Hematopoietic multipotent progenitor cell treated with erythropoietin and hydrocortisone succinate and interleukin-3 and kit ligand, for 17 days (in vitro differentiated cells): ENCODE measurements at places on chromosomes 4 and X.

DNA sequence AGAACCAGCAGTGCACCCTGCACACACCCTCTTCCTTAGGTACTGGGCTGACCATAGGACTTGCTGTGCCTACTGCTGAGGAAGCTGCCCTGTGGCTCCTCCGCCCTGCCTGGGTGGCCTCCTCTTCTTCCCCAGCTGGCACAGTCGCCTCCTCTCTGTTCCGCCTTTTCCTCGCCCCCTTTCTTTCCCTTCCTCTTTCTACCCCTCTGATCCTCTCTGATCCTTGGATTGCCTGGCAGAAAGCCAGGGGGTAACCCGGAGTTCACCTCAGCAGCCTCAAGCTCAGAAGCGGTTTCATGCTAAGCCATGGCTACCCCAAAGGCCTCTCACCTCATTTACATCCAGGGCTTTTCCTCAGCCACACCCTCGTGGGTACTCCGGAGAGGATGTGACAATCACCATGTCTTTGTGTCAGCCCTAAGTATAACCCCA lies 136.2 kb downstream of the SMIM20 start:
- DNase-seq: no peak

GRCh38 chr4:179671609-179672008 lies 2229.4 kb upstream of the AGA start:
- no peak for DNase-seq

DNA sequence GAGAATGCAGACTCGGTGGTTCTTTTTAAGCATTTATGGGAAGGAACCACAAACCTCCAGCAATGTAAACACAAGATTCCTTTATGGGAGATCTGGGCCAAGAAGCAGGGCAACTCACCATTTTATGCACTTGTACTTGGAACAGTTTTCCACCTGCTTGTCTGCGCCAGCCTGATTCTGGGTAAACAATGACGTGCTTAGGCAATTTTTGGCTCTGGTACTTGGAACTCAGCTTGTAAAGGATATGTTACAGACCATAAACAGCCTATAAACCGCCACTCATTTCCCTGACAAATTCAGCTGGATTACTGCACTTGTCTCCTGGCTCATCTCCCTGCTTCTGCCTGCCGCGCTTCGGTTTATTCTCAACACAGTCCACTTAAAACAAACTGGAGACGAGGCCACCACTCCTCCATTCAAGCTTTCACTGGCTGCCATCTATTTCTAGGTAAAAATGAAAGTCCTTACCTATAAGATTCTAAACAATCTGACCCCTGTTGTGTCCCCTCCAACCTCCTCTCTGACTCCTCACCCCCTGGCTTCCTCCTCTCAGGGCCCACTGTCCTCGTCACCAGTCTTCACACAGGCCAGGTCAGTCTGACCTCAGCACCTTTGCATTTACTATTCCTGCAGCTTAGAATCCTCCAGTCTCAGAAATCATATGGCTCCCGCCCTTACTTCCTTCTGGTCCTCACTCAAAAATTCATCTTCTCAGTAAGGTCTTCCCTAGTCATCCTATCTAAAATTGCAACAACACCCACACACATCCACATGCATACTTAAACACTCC lies 205.9 kb upstream of the GALNT7 start:
- no peak for DNase-seq

GRCh38 chr4:52126966-52127365 lies 75.9 kb downstream of the SPATA18 start:
- no peak for DNase-seq

GRCh38 chrX:135346975-135347374 lies 37.7 kb downstream of the ETDC start:
- DNase-seq: no peak

DNA sequence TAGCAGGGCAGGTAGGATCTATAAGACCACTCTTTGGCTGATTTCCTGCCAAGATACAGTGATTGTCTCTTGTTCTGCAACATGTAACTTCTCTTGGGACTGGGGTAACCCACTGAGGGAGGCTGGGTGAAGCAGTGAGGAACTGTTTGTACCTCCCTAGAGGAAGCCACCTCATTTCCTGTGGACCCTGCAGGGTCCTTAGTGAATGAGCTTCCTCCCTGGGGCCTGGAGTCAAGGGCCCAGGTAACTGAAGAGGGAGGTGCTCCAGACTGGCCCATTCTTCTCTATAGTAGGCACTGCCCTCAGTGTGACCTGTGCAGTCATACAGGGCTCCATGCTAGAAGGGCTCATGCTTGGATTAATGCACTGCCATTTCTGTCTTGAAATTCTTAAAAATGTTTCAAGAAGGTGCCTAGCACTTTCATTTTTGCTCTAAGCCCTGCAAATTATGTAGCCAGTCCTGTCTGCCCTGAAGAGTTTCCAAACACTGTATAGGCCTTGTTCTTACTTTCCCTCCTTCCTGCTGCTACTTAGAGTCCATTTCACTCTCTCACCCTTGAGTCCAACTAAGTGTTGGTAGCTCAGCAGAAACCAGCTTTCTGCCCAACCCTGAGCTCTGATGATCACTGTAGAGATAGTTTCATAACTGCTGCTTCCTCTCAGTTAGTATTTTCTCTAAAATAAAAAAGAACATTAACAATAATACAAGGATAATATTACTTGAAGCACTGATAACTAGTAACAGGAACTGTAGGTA lies 8.5 kb upstream of the GRIA3 start:
- DNase-seq: no peak

GRCh38 chrX:63281465-63281864 lies 69.7 kb downstream of the SPIN4 start:
- DNase-seq: no peak

- no peak for DNase-seq
Measured at GRCh38 chr4:15434676-15435075, 6.8 kb downstream of the C1QTNF7 start.

- DNase-seq: no peak
Measured at GRCh38 chr4:80036949-80037685, 35.9 kb downstream of the ANTXR2 start.

DNA sequence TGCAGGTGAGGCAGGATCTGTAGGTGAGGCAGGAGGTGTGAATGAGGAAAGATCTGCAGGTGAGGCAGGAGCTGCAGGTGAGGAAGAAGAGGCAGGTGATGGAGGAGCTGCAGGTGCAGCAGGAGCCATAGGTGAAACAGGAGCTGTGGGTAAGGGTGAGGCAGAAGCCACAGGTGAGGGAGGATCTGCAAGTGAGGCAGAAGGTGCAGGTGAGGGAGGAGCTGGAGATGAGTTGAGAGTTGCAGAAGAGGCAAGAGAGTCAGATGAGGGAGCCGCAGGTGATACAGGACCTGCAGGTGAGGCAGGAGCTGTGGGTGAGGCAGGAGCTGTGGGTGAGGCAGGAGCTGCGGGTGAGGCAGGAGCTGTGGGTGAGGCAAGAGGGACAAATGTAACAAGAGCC lies 27.1 kb upstream of the PNMA3 start:
- no peak for DNase-seq

GRCh38 chr4:54090804-54091623 lies 8.9 kb upstream of the GSX2 start:
- DNase-seq: no peak

- no peak for DNase-seq
Measured at GRCh38 chr4:140754918-140755773, 1.0 kb downstream of the TBC1D9 start.

DNA sequence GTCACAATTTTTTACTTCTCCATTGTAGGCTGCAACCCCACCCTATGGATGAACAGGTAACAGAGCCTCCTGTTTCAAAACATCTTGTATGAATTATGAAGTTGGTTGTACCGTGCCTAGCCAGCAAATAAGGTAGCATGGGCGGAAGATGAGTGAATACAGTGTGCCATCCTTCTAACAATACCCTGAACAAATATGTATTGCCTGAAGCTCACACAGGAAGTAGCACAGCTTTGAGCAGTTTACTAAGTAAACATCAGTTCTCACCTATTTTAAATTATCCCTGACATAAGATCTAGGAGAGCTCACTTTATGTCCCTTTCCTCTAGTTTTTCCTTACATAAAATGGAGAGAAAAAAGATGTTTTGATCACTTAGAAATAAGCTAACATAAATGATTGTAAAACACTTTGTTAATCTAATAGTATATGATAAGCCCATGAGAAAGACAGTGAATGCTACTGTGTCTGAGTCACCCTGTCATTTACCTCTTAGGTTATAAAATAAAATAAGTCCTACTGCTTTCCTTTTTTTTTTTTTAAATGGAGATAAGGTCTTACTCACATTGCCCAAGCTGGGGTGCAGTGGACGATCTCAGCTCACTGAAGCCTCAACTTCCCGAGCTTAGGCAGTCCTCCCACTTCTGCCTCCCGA lies 36.6 kb downstream of the GRSF1 start:
- no peak for DNase-seq

DNA sequence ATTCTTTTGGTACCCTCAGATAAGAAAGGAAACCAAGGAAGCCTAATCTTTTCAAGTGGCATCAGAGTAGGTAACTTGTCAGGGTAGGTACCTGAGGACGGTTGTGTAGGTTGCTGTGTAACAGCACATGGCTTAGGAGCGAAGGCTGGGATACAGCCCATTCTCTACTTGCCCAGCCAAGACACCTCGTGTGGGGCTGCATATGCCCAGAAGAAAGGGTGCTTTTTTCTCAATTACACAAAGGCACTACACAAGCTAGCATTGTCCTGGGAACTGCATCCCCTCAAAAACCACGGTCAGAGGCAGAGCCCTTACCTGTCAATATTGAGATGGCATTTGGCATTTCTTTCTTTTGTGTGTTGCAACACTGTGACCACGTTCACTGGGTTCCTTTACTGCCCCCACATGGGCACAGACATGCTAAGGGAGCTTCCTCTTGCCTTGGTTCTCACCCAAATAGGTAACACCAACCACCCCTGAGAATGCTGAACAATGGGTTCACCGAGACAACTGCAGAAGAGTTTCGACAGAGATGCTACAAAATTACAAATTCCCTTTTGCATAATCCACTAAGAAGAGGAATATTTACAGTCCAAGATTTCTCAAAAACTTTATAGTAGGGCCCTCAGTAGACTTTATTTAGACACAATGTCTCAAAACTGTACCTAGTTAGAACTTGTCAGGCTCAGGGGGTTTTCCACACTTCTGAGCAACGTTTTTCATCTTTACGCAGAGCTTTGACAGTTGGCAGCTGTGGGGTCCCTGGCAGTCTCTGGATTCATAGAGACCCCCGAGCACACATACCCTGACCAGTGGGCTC lies 35.8 kb upstream of the TNIP3 start:
- DNase-seq: no peak

DNA sequence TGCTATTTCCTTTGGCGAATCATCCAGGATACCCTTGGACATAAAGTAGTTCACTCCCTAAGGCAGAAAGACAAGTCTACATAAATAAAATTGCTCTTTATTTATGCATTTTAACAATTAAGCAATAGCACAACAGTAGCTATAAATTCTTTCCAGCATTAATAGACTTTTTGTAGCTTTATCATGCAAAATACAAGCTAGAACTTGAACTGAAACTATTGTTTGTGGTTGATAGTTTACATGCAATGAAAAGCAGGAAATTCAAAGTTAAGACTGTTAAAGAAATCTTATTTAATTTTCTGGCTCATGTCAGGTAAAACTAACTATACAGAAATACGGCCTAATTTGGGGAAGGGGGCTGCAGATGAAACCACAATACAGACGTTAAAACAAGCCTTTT lies 42.3 kb downstream of the FBXO8 start:
- DNase-seq: no peak

- DNase-seq: peak; percentile 29
Measured at GRCh38 chr4:68346461-68346860, 3.4 kb downstream of the YTHDC1 start.

DNA sequence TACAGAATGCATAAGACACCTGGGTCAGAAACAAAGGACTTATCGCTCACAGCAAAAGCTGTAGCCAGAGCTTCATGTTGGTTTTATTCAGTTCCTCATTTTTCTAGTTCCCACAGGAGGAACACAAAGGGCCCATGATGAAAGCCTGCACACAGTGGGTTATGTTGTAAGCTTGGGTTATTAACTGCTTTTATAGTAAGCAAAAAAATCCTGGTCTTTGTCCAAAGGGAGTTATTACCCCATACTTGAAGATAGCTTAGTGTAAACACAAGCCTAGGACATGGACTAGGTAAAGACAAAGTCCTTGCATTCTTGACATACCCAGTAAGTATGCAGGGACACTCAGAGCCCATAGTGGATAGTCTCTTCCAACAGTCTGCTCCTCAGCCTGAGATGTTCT lies 11.7 kb downstream of the BBS12 start:
- DNase-seq: no peak

DNA sequence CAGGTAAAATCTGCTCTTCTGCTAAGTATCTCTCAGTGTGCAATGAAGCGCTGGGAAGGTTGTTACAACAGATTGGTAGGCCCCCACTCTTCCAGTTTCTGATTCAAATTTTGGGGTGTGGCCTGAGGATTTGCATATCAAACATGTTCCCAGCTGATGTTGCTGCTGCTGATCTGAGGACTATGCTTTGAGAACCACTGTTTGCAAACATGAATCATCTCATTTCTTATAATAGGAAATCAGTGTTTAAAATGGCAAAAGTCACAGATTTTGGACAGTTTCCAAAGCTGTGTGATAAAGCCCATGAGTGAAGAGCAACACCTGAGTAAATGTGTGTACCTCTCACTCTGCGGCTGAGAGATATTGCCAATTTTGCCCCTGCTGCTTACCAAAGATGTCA lies 36.2 kb upstream of the NDNF start:
- DNase-seq: no peak
